IMR-90 (cell line): ENCODE measurements at places on chromosomes 1 and 21. TPM values are rescaled to one million over a fixed set of nuclear protein-coding genes. Genes with fewer than 3 reads are reported as not detected.

DNA sequence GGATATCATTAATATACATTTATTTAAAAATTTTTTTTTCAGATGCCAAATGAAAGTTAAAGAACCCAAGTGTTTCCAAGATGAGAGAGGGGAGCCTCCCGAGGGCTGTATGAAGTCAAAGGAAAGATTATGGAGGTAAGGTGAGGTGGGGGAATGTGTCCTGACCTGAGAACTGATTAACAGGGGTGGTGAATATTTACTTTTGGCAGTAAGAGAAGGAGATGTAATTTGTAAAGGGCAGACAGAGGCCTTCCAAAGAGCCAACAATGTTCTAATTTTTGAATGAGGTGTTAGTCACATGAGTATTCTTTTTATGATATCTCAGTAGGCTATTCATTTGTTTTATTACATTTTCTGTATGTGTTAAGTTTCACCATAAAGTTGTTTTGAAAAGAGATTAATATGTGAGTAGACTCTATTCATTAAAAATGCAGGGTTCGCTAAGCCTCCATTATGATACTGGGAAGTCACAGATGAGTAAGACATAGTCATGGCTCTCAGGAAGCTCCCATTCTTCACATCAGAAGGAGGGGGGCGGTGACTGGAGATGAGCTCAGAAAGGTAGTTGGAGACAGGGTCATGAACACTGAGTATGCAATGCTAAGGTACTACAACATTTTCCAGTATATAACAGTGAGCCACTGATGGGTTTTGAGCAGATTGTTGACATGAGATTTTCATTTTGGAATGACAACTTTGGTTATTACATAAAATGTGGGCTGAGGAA, 62.4 kb upstream of the TNFSF18 start:
- DNase-seq, result peak; percentile 85

Gene KCNJ9
- not detected in 2 replicates for total RNA-seq

DNA sequence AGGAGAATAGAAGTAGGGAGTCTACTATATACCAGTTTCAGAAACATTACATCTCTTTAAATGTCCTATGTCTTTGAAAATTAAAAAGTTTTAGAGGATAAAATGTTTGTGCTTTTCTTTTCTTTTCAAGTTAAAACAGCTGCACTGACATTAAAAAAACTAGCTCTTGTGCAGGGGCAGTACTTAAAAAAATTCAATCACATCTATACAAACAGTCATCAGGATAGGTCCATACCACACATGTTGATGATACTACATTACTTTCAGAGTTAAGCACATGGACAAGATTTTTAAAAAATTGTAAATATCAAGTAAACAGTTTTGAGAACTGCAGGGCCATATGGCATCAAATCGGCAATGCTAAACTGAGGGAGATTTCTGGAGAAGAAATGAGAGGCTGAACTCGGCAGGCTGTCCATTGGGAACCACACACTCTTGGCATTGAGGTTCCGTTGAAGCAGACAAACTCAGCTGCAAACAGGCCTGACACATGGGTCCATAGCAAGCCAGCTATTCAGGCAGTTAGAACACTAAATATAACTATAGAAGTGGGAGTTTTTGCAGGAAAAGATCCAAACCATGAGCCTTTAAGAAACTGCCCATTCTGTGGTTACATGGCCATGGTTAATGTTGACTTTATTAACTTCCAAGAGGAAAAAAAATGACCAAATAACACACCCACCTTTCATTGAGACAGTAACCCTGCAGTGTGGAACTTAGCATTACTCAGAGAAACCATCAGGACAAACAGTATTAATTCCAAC, 84.5 kb upstream of the BCL10 start:
- DNase-seq, result peak; percentile 87

GRCh38 chr1:67745875-67746698, 61.1 kb downstream of the GADD45A start:
- no peak for DNase-seq

Gene OSBPL9
- 98.9 and 127 TPM in 2 replicates for total RNA-seq

DNA sequence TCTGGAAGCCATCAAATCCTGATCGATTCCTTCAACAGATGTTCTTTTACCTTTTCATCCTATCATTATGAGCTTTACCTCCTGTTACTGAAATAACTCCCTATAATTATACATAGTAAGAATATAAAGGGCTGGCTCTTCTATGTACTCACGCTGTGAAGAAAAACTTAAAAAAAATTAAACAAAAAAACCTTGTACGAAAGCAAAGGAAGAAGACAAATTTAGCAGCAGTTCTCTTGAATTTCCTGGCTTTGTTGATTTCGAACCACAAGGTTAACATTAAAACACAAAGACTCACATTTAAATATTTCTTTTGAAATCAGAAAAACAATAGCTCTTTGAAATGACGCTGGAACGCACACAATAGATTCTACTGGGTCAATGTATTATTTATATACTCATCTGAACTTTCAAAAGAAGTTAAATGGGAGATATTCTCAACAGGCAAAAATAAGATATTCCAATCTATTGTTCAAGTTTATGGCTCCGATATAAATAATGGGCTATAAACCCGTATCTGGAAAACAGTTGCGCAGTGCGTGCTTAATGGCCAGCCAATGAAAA, 13.6 kb upstream of the SPEN start:
- no peak for DNase-seq

Gene SPRR2E
- total RNA-seq, result not detected in 2 replicates

Gene KRTAP20-4
- total RNA-seq, result not detected in 2 replicates

DNA sequence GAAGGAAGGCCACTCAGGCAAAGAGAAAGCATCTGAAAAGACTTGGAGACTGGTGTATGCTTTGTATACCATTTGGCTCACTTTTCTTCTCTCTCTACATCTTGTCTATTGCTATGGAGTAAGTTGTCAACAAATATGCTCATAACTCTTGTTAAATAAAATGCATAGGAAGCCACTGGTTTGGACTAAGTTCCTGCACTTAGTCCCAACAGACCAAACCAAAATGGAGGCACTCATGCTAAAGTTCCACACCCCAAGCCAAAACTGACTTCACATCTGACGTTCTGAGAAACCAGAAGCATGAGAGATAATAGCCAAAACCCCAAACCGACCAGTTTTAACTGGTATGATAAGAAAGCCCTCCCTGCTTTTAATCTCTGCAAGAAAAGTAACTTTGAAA, 135.3 kb upstream of the LYPLAL1 start:
- no peak for DNase-seq

DNA sequence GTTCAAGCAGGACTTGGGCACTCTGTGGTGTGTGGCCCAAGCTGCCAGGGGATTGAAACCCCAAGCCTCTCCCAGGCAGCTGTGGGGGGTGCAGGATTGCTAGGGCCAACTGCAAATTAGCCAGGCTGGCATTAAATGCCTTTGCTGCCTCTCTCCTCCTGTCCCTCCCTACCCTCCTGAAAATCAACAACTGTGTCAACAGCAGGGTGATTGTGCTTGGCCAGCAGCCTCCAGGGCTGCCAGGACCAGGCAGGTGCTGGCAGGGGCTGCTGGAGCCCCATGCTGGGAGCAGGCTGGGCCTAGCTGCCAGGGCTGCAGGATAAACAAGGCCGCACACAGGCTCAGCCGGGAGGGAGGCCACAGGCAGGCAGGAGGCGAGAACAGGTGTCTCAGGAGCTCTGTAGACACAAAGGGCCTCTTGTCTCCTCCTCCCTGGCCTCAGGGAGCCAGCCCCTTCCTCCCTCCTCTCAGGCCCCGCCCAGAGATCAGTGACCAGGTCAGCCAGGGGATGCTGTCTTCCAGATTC, 11.4 kb downstream of the SOX13 start:
- DNase-seq, result no peak
